CD4-positive, alpha-beta T cell treated with Interleukin-21 for 1 hour (primary cell): ENCODE measurements at places on chromosomes 3 and 15.

DNA sequence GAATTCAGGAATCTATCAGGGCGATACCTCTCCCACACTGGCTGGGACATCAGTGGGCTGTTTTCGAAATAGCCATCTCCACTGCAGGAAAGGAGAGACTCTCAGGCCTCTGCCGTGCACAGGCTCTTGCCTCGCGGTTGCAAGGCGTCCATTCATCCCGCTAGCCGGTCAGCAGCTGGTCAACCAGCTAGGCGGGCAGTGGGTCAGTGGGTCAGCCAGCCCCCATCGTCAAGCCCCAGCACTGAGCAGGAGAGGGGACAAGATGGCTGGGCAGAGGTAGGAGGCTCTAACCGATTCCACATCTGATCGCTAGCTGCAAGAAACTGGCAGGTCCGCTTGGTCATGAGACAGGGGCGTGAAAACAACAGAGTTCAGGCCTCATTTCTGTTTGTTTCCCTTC, 45.1 kb downstream of the MUC4 start:
- no peak for DNase-seq

DNA sequence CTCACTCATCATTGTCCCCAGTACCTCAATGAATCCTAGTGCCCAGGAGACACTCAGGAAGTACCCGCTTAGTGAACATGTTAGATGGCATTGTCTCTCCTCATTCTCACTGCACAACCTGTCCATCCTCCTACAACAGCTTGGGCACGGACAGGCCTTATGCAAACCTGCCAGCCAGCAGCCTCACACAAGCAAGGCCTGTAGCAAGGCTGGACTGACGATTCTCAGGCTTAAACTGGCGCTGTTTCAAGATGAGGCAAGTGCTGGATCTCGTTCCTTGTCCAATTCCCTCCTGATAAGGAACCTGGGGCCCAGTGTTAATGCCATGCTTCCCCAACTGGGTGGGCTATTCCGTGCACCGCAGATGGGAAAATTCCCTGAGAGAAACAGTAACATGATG, 59.0 kb downstream of the CDCP1 start:
- no peak for DNase-seq

DNA sequence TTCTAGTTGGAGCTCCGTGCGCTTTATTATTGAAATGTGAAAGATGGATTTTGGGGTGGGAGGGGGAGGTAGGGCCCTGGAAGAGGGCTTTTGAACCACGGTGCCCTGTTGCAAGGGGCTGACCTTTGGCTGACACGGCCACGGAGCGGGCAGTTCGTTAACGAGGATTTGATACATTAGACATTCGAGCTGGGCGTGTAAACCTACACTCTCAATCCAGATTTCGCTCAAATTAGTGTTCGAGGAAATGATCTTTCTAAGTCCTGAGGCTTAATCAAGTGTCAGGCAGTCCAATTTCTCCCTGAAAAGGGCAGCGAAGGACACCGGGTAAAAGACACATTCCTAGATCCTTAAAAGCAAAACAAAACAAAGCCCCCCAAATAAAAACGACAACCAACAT, 13.0 kb downstream of the ZIC1 start:
- no peak for DNase-seq

GRCh38 chr3:135451037-135451785, 514.3 kb upstream of the PPP2R3A start:
- no peak for DNase-seq

- peak; percentile 69 for DNase-seq
Measured at GRCh38 chr3:10263646-10264363, 15.5 kb downstream of the TATDN2 start.

DNA sequence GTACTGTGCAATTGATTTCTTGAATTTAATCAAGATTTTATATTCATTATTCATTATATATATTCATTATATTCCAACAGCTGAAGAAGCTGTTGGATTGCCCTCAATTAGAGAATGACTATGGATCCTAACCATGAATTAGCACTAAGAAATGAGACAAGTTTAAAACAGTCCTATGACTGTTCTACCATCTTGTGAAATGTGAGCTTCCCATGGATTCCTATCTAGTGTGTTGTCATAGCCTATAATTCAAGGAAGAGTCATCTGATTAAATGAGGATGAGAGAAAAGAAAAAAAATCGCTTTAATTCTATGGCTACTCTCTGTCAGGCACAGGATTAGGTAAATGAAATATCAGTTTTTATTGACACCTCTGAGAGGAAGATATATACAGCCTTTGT, 696.6 kb upstream of the NAALADL2 start:
- DNase-seq, result no peak
